ENCODE measurements at places on chromosomes 6 and 20. TPM values are rescaled to one million over a fixed set of nuclear protein-coding genes. Genes with fewer than 3 reads are reported as not detected.

The TENT5A gene
- 10.8 TPM for total RNA-seq

The TGM3 gene
- total RNA-seq, result not detected

The GTSF1L gene
- not detected for total RNA-seq

The ULBP2 gene
- total RNA-seq, result 7.2 TPM

The MOG gene
- total RNA-seq, result not detected

The TP53TG5 gene
- total RNA-seq, result not detected

Measured in IMR-90 (cell line).